ENCODE measurements at places on chromosomes 4 and X.
A peak's percentile ranks its signal among the peaks of the same experiment; 100 is the strongest.

GRCh38 chr4:189265515-189265914 is 675.2 kb upstream of the FRG1 start:
- H3K27ac ChIP-seq = no peak overlapping the region
- peaks cover 14% of the 10 kb centered on the region for H3K36me3 ChIP-seq
- peaks cover 3% of the 10 kb centered on the region for H3K27me3 ChIP-seq
- no peak overlapping the region for H3K4me3 ChIP-seq
- H3K4me1 ChIP-seq = peaks cover 14% of the 10 kb centered on the region
- no peak for DNase-seq

DNA sequence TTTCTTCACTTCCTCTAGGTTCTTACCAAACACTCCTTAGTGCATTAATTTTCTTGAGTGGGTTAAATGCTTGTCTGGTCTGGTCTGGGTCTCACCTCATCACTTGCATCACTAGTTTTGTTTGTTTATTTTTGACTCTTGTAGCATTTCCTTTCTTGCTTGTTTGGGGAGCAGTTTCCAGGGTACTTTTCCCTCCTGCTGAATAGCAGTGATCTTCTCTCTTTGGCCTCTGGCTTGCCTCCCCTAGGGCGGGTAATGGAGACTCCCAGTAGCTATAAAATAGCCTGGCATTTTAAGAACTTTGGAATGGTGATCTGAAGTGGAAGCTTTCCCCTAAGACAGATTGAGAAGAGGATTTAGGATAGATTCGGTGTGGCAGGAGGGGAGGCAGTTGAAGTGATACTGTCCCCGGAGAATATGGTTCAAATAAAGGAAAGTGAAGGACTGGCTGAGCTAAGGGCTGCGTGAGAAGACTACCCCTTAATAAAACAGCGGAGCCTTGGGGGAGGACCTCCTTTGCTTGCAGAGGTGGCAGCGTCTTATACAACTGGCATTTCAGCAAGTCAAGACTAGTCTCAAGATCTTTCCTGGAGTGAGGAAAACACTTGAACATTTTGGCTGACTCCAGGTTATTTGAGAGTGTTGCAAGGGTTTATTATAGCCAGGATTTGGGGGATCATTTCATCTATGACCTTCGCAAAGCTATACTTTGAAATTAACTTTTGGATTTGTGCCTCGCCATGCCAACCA is 190.6 kb downstream of the FRAS1 start:
- H3K4me1 ChIP-seq = peaks cover 42% of the 10 kb centered on the region
- peaks cover 20% of the 10 kb centered on the region for H3K36me3 ChIP-seq
- H3K4me3 ChIP-seq = no peak overlapping the region
- H3K27ac ChIP-seq = peak overlapping the region; percentile 35
- H3K27me3 ChIP-seq = no peaks in the 10 kb centered on the region
- DNase-seq = no peak

DNA sequence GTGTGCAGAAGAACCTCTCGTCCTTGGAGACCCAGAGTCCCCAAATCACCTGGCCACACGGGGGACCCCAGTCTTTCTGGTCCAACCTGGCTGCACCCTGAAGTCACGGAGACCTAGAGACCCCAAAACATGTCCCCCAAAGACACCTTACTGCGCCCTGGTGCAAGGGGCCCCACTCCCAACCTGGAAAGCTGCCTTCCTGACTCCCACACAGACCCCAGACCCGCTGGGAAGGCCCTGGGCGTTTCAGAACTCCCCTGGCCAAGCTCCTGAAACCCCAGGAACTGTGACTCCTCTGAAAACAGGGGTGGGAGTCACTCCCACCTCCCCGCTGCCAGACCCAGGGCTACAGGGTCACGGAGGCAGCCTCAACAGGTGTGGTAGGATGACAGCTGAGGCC is 12.7 kb upstream of the SHOX start:
- no peak overlapping the region for H3K27ac ChIP-seq
- no peak for DNase-seq
- H3K4me1 ChIP-seq = peaks cover 33% of the 10 kb centered on the region
- peaks cover 90% of the 10 kb centered on the region for H3K27me3 ChIP-seq

DNA sequence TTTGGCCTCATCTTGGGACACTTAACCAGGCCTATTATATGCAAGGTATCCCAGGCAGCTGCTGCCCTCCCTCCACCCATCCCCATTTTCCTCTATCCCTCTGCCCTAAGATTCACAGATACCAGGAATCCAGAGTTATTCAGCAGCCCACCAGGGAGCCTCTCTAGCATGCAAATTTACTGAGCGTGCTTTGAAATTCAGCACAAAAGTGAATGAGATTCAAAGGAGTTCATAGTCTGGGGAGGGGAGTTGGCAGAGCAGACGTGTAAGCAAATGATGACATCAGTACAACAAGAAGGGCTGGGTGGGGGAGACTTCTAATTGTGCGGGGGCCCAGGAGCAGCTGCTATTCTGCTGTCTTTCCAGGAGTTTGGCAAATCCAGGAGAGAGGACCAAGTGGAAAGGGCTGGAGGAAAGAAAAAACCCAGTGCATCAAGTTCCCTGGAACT is 1.7 kb upstream of the MTM1 start:
- peak; percentile 72 for DNase-seq
- H3K4me3 ChIP-seq = peak overlapping the region; percentile 41
- H3K27me3 ChIP-seq = peaks cover 10% of the 10 kb centered on the region
- H3K27ac ChIP-seq = peak overlapping the region; percentile 98

DNA sequence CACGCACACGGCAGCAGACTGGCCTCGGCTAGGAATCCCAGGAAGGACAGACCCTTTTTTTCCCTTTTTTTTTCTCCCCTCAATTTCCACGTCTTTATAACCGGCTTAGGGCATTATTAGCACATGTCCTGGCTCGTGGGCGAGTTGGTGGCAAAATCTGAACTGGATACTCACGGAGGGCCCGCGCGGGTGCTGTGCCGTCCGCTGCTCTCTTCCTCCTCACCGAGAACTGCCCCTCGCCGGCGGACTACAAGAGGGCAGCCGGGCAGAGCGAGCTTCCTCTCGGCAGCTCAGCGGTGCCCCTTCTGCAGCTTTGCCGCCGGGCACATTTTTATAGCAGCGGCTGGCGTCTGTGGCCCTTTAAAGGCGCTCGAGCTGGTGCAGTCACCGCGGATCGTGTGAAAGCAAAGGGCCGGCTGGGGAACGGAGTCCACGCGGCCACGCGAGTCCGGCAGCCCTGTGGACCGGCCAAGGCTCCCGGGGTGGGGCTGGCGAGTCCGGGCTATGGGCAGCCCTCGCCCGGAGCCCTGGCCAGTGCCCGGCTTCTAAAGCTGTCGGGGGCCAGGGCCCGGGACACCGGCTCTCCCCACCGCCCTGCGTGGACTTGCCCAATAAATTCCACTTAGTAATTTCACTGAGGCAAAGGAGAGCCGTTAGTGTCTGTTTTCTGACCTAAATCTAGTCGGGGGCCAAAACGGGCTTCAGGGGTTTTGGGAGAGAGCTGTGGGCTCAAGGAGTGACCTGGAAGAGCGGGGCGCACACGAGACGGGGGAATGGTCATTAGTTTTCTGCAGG is 1.3 kb upstream of the CITED1 start:
- H3K4me3 ChIP-seq = peak overlapping the region; percentile 76
- peak; percentile 51 for DNase-seq
- peaks cover 74% of the 10 kb centered on the region for H3K27me3 ChIP-seq
- H3K27ac ChIP-seq = no peak overlapping the region

GRCh38 chr4:38164346-38164745 is 204.1 kb downstream of the PTTG2 start:
- peaks cover 16% of the 10 kb centered on the region for H3K4me1 ChIP-seq
- H3K36me3 ChIP-seq = peaks cover 9% of the 10 kb centered on the region
- no peak overlapping the region for H3K4me3 ChIP-seq
- no peak for DNase-seq
- H3K27me3 ChIP-seq = no peaks in the 10 kb centered on the region

GRCh38 chr4:19534159-19534558 is 717.5 kb upstream of the SLIT2 start:
- no peaks in the 10 kb centered on the region for H3K36me3 ChIP-seq
- no peak overlapping the region for H3K4me3 ChIP-seq
- DNase-seq = no peak
- no peak overlapping the region for H3K27ac ChIP-seq
- H3K4me1 ChIP-seq = no peaks in the 10 kb centered on the region
- no peaks in the 10 kb centered on the region for H3K27me3 ChIP-seq

GRCh38 chrX:134202561-134202960 is 34.4 kb upstream of the CCDC160 start:
- no peak overlapping the region for H3K4me3 ChIP-seq
- H3K27me3 ChIP-seq = no peaks in the 10 kb centered on the region
- no peak for DNase-seq
- no peaks in the 10 kb centered on the region for H3K36me3 ChIP-seq
- H3K27ac ChIP-seq = no peak overlapping the region

- no peaks in the 10 kb centered on the region for H3K27me3 ChIP-seq
- DNase-seq = no peak
- H3K27ac ChIP-seq = no peak overlapping the region
- H3K36me3 ChIP-seq = peaks cover 63% of the 10 kb centered on the region
- H3K4me1 ChIP-seq = peaks cover 10% of the 10 kb centered on the region
Observed at GRCh38 chr4:2941138-2942036, 21.8 kb downstream of the NOP14 start.

DNA sequence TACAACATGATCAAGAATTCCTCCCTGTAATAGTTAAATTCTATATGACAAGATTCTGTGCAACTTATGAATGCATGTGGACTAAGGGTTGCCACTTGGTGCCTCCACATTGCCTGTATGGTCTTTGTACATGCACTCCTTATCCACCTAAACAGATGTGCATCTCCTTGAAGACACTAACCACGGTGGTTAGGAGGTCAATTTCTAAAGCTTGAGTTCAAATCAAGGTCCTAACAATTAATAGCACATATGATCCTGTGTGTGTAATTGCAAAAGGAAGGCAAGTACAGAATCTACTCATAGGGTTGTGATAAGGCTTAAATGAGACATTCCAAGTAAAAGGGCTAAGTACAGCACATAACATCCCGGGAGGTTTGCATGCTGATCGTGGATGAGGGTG is 1.5 kb upstream of the IL21 start:
- no peaks in the 10 kb centered on the region for H3K36me3 ChIP-seq
- no peak overlapping the region for H3K27ac ChIP-seq
- no peaks in the 10 kb centered on the region for H3K27me3 ChIP-seq
- peaks cover 21% of the 10 kb centered on the region for H3K4me1 ChIP-seq
- no peak overlapping the region for H3K4me3 ChIP-seq

DNA sequence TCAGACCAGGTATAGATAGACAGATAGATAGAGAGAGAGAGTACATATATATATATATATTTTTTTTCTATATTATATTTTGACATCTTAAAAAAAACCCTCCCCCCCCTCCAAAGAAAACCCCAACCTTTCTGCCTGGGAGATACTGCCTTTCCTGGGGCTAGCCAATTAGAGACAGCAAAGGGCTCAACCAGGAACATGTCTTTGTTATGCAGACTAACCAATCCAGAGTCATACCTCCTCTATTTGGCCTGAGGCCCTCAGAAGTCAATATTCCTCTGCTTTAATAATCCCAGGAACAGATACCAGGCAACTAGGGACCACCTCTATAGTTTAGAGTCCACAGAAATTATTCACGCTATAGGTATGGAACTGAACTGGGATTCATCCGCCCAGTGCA is 135.6 kb upstream of the MAD2L1 start:
- no peak overlapping the region for H3K4me3 ChIP-seq
- no peaks in the 10 kb centered on the region for H3K27me3 ChIP-seq
- no peak for DNase-seq
- H3K36me3 ChIP-seq = peaks cover 2% of the 10 kb centered on the region
- peaks cover 25% of the 10 kb centered on the region for H3K4me1 ChIP-seq

- H3K27me3 ChIP-seq = peaks cover 17% of the 10 kb centered on the region
- no peak overlapping the region for H3K4me3 ChIP-seq
- DNase-seq = no peak
- no peaks in the 10 kb centered on the region for H3K4me1 ChIP-seq
- peaks cover 17% of the 10 kb centered on the region for H3K36me3 ChIP-seq
Observed at GRCh38 chrX:155857561-155857960, 23.6 kb upstream of the VAMP7 start.

DNA sequence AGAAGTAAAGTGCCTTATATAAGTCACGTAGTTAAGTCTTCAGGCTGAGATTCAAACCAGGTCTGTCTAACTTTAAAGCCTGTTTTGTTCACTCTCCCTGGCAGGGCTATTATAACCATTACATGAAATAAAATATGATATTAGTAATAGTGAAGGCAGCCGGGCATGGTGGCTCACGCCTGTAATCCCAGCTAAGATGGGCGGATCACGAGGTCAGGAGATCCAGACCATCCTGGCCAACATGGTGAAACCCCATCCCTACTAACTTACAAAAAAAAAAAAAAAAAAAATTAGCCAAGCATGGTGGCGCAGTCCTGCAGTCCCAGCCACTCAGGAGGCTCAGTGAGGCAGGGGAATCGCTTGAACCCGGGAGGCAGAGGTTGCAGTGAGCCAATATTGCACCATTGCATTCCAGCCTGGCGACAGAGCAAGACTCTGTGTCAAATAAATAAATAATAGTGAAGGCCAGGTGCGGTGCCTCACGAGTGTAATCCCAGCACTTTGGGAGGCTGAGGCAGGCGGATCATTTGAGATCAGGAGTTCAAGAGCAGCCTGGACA is 22.1 kb upstream of the SOWAHD start:
- DNase-seq = no peak
- no peaks in the 10 kb centered on the region for H3K27me3 ChIP-seq
- H3K4me1 ChIP-seq = no peaks in the 10 kb centered on the region
- no peak overlapping the region for H3K4me3 ChIP-seq
- no peak overlapping the region for H3K27ac ChIP-seq

DNA sequence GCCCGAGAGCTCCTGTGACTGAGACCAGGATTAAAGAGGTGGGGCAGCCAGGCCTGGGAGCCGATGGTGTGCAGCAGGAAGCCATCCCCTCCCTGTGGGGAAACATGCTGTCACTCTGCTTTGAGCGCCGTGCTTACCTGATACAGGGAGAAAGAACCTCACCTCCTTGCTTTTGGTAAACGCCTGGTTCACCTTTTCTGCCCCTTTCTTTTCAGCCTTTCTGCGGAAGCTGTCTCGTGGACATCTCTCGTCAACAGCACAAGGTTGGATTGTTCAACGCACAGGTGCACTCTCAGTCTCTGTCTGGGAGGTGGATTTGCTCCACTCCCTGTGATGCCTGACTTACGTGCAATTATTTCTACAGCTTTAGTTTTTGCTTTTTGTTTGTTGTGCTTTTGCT is 12.0 kb downstream of the ZFYVE28 start:
- H3K4me1 ChIP-seq = peaks cover 45% of the 10 kb centered on the region
- no peaks in the 10 kb centered on the region for H3K36me3 ChIP-seq
- peaks cover 5% of the 10 kb centered on the region for H3K27me3 ChIP-seq
- H3K27ac ChIP-seq = no peak overlapping the region

DNA sequence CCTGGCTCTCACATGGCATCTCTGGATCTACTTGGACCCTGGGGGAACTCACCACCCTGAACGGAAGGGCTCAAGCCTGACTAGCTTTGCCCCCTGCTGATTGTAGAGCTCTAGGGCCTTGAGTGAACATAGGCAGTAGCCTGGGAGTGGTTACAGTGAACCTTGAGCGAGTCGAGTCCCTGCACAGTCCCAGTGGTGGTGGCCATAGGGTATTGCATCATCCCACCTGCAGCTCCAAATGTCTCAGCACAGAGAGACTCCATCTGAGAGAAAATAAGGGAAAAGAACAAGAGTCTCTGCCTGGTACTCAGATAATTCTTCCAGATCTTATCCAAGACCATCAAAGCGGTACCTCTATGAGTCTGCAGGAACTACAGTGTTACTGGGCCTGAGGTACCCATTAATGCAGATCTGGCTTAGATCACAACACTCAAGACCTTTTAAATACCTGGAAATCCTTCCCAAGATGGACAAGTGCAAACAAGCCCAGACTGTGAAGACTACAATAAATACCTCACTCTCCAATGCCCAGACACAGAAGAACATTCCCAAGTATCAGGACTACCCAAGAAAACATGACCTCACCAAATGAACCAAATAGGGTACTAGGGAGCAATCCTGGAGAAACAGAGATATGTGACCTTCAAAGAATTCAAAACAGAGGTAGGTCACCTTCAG is 167.5 kb upstream of the TET2 start:
- H3K4me1 ChIP-seq = no peaks in the 10 kb centered on the region
- no peaks in the 10 kb centered on the region for H3K36me3 ChIP-seq
- no peak overlapping the region for H3K27ac ChIP-seq
- H3K4me3 ChIP-seq = no peak overlapping the region
